ENCODE measurements at places on chromosomes 5 and 9.

DNA sequence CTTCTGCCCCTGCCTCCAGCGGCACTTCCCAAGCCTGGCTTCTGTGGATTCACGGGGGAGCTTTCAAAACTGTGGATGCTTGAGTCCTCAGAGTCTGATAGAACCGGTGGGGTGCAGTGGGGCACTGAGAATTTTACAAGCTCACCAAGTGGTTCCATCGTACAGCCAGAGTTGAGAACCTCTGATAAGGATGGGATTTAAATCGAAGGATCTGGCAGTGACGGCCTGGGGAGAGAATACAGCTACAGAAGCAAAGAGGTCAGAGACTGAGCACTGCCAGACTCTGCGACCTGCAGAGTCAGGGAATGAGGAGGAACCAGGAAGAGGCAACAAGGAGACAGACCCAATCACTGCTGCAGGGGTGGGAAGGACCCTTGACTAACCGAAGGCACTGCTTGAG, 124.6 kb upstream of the BOD1 start:
- DNase-seq = no peak

GRCh38 chr5:57513785-57514184, 31.2 kb upstream of the ACTBL2 start:
- DNase-seq = no peak

DNA sequence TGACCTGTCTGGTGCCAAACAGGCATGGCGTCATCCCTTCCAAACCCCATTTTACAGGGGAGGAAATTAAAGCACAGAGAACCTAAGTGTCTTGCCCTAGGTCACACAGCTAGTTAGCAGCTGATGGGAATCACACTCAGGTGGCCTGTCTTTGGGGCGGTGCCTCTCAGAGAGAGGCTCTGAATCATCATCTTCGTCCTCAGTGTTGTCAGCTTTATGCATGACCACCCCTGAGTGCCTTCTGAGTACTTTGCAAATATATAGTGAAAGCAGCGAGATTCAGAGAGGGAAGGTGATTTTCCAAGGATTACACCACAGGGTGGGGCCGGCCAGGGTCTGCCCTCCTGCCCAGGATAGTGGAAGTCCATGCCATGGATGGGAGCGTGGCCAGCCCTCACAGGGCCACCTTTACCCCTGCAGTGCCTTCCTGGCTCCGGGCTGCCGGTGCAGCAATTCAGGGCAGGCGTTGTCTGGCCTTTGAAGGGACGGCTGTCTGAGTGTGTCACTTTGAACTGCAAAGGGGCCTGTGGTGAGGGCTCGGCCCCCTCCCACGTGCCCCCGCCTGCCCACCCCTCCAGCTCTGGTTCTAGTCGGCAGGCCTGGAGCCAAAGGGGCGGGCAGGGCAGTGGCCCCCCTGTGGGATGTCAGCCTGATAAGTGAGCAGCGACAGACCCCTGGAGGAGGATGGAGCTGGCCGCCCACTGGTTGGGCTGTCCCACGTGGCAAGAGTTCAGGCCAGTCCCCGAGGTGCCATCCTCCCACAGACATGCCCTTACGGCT, 16.9 kb downstream of the LMX1B start:
- DNase-seq = no peak

GRCh38 chr5:50711280-50711679, 44.8 kb downstream of the PARP8 start:
- no peak for DNase-seq

GRCh38 chr9:79667817-79668436, 96.2 kb downstream of the TLE4 start:
- no peak for DNase-seq

Data from head of caudate nucleus (tissue), 42 donors.